ENCODE measurements at places on chromosomes 3 and 15.

DNA sequence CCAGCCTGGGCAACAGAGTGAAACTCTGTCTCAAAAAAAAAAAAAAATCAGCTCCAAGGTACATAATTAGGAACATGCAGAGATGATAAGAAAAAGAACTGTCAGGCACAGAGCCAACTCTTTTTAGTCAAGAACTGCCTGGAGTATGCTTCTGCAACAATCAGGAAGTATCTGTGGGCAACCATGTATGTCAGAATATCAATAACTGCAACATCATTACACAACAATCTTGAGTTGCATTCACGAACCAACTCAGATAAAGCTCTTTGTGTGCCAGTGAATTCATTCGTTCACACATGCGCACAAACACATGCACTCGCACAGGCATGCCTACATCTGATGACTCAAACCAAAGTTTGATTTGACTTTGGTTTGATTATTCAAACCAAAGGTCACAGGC is 32.1 kb downstream of the EFHB start:
- DNase-seq, result no peak

DNA sequence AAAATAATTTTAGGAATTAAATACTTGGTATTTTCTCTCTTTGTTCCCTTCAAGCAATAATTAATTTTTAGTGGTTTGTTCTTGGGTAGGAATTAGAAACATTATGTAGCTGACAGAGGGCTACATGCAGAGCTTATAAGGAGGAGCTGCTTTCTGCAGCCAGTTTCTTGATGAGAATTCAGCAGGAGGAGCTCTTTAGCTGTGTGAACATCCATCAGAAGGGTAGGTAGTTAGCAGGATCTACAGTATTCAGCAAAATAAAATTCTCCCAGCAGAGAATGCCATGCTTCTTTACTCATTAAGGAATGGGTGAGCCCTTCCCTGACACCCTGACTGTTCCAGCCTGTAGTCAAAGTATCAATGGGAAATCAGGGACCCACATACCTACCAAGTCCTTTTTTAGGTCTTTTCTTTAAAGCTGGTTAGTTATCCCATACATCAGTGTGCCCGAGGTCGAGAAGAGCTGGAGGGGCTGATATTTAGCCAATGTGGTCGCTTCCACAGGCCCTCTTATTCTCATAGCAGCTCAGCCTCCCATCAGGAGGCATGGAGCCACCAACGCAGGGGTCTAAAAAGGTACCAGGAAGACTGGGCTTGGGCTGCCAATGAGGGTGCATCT is 54.0 kb downstream of the KCNAB1 start:
- DNase-seq, result peak; percentile 35

DNA sequence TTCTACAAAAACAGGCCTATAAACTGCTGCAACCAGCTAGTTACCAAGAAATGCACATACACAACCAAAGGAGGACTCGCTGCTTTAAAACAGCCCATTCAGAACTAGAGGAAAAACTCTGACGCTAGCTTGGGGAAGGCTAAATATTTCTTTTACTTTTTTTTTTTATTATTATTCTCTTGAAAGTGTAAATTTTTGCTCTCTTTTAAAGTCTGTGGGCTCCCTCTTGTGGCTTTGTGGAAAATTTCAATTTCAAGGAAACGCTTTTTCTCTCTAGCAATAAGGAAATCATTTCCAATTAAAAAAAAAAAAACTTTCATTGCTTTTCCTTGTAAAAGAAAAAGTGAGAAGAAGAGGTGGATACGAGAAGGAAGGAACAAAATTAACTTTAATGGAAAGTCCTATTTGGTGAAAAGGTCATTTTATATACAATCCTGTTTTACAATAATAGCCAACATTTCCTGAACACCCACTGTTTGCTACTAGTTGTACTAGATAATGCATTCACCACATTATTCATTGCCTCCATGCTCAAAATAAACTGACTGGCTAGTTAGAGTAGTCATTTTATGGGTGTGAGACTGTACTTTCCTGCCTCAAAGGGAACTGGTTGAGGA is 51.2 kb upstream of the SAMMSON start:
- peak; percentile 62 for DNase-seq

GRCh38 chr3:105915524-105915923 is 46.7 kb upstream of the CBLB start:
- no peak for DNase-seq

GRCh38 chr3:188274249-188274915 is 120.4 kb downstream of the LPP start:
- no peak for DNase-seq

- DNase-seq, result no peak
These were observed 178.6 kb downstream of the KCNAB1 start for GRCh38 chr3:156298938-156299337.

GRCh38 chr3:13335503-13335902 is 84.6 kb downstream of the NUP210 start:
- no peak for DNase-seq

DNA sequence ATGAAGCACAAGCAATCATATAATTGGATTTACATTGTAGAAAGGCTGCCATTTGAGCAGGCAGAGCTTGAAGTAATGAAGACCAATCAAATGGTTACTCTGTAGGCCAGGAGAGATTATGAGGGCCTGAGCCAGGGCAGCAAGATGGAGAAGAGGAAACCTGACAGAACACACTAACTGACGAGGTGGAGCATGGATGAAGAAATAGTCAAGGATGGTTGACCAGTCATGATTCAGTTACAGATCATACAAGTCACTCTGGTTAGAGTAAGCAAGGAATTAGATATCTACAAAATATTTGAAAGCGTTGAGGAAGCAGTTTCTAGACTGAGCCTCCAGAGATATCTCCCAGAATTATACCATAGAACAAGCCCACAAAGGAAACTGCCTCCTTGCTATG is 101.8 kb upstream of the THSD4 start:
- DNase-seq, result no peak

- DNase-seq, result no peak
These were observed 62.6 kb downstream of the CADPS start for GRCh38 chr3:62812631-62813030.

DNA sequence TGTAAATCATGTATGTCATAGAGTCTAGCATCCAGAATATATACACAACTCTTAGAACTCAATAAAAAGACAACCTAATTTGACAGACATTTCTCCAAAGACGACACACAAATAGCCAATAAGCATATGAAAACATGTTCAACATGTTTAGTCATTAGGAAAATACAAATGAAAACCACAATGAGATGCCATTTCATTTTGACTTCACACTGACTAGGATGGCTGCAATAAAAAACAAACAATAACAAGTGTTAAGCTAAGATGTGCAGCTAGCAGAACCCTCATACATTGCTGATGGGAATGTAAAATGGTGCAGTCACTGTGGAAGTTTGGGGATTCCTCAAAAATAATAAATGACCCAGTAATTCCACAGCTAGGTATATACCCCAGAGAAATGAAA is 16.4 kb downstream of the SPG11 start:
- DNase-seq, result no peak

DNA sequence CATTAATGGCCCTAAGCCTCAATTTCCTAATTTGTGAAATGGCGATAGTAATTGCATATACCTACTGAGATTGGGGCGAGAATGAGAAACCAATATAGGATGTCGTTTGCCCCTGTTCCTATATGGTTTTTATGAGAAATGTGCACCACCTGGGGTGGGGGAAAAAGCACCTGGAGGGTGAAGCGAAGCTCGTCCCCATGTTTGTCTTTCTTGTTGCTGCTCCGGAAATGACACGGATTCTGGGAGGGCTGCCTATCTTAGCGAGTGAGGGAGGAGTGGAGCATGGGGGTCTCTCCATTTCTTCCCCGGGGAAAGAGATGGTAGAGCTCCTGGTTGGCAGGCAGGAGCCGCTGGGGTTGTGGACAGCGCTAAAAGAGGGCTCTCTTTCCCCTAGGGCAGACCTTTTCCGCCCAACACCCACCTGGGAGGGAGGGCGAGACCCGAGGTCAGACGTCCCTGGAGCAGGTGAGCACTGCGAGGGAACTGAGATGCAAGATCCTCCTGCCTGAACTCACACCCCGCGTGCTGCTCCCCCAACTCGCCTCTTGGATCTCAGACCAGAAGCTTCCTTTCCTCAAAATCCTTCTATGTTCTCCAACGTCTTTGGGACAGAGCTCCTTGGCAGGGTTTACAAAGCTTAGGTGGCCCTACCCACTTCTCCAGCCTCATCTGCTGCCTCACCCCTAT is 5.6 kb upstream of the BAHD1 start:
- DNase-seq, result no peak

DNA sequence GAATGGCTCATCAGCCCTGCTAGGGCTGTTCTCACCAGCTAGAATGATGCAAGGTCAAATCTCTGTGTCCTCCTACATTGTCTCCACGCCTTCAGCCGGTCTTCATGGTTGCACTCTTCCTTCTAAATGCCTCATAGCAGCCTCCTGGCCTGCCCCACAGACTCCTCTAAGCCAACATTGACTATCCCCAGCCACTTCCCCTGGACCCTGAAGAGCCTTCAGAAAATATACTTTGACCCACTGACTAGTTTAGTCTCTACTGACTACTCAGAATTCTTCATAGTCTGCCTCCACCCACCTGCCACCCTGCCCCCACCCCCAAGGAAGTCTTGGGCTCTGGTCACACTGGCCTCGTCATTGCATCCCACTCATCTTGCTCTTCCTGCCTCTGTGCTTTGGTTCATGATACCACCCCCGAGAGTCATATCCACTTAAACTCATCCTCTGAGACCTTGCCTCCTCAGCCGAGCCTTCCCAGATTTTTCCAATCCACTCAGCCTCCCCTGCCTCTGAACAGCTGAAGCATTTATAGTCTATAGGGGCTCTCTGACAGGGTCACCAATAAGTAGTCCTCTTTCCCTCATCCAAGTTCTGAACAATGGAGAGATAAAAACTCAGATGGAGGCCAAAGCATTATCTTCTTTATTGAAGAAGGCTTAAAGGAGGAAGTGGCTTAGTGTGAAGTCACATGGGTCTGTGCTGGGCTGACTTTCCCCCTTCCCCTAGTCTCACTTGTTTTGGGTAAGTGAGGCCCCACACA is 9.5 kb upstream of the DOCK3 start:
- no peak for DNase-seq

DNA sequence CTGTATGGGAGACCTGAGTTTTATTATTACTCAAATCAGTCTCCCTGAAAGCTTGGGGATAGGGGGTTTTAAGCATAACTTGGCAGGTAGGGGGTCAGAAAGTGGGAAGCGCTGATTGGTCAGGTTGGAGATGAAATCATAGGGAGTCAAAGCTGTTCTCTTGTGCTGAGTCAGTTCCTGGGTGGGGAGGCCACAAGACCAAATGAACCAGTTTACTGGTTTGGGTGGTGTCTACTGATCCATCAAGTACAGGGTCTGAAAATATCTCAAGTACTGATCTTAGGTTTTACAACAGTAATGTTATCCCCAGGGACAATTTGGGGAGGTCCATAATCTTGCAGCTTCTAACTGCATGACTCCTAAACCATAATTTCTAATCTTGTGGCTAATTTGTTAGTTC is 17.8 kb upstream of the IQCF6 start:
- DNase-seq, result no peak

DNA sequence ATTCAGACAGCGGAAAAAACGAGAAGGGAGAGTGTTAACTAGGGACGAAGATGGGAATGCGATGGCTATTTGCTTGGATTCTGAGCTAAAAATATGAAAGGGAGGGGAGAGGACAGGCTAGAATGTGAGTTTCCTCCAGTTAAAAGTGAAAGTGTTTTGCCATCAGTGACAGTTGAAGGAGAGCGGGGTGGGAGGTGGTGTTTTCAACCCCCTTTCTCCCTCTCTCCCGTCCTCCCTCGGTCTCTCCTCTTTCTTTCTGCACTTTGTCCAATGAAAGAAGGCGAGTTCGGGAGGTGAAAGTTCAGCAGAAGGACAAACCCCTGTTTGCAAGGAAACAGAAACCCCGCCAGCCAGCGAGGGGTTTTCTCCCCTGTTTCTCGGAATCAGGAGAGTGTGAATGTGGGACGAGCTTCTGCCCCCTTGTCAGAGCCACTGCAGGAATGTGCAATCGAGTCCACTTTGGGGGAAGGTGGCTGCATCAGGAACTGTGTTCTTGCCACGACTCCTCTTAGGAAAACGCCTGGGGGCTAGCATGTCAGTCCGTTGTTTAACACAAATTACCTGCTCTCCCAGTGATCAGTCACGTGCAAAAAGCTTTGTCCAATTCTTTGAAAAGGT is 975 bp upstream of the FOXP1 start:
- DNase-seq, result peak; percentile 68

- no peak for DNase-seq
These were observed 233.2 kb downstream of the FGF12 start for GRCh38 chr3:192494174-192494573.

DNA sequence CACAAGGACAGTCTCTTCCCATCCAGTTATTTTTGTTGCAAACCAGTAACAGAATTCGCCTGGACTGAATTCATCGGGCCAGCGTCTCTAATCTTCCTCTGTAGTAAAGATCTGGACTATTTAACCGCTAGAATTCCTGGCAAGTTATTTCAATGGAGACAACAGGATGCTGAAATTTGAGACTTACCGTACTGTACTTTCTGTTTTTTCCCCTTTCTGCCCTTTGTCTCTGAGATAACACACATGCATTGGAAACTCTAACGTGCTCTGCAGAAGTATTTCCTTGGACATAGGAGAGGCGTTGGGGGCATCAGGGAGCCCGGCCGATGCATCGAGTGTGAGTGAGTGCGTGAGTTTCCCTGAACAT is 61.5 kb downstream of the ASB7 start:
- DNase-seq, result no peak

DNA sequence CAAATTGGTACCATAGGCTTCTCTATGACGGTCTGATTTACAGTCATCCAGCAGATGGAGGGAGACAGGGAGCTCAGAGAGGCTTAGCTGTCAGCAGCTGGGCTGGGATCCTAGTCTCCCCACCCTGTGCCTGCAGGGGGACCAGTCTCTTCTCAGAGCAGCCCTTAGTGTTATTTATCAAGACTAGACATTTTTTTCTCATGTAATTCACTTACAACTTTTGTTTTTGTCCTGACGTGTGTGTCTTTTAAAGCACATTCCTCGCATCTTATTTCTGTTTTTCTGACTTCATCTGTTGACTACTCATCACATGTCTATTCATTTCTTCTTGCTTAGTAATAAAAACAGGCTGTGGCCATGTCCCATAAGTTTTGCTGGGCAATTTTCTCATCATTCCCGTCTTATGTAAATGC is 116.1 kb downstream of the KLF13 start:
- peak; percentile 6 for DNase-seq

GRCh38 chr15:25066708-25067107 is 111.9 kb downstream of the SNRPN start:
- DNase-seq, result no peak

DNA sequence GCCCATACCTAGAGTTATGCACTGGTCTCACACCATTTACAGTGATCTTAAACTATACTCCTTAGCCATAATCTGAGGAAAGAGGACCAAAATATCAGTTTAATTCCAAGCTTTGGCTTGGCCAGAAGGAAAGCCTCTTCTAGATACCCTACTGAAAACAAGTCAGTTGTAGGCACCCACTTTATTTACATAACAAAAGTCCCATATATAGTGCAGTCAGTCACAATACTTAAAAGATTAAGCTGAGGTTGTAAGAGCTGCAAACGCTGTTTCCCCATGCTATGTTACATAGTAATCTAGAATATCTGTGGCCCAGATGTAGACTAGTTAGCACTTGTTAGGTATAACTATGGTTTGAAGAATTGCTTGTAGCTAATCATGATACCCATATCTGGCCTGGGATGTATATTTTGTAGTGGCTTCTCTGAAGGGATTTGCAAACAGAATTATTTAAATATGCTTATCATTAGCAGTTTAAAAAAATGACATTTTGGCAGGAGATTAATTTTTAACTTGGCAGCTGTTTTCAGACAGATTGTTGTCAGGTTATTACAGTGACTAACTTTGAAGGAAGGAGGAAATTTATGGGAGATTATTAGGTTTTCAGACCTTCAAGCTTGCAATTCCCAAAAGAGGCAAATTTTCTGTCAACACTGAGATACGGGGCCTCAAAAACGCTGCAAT is 160.4 kb upstream of the SLC2A2 start:
- no peak for DNase-seq

- DNase-seq, result no peak
These were observed 4.1 kb upstream of the NAALADL2 start for GRCh38 chr3:174854987-174855386.

All from ACHN (cell line).